Renal pelvis (tissue), 12 donors: ENCODE measurements at places on chromosomes 4 and X.
A peak's percentile ranks its signal among the peaks of the same experiment; 100 is the strongest.

DNA sequence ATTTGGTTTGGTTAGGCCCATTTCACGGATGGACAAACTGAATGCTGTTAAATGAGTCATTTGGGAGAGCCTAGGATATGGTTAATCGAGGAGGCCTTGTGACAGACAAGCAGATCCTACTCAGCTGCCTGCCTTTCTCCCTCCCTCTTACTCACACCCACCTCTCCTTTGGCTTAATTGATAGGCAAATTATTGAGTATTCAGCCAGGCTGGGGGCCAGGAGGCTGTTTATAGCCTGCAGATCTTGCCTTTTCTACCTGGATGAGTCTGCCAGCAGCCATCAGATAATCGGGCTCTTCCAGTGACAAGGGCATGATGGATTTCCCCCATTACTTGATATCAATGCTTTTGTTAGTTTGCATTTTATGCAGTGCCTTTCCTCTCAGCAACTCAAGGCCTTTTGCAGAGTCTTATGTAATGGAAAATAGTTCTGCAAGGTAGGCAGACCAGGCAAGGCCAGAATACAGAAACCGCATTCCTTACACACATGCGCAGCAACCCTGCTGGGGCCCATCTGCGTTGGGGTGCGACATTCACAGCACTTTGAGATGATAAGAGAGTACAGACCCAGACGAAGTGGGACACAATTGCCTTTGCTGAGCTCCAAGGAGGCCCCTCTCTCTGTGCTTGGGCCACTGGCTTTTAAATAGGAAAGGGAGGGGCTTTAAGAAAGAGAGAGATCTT lies 96.2 kb upstream of the ATP6AP2 start:
- no peak for DNase-seq

DNA sequence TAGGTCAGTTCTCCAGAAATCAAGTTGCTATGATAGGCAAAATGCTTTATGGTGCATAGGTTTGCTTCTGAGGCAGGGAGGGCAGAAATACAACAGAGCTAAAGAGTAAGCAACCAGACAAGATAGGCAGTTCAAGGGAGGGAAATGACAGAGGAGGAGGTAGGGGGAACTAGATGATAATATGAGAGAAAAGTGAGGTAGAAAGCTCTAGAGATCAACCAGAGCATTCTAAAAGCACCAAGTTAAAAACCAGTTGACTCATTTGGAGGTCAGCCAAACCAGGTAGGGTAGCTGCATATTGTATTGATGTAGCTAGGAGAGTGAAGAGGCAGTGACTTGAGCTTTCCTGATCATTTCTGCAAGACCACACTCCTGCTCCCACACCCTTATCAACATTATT lies 49.0 kb upstream of the SLC16A2 start:
- DNase-seq: no peak

GRCh38 chr4:16597845-16598596 lies 300.4 kb downstream of the LDB2 start:
- no peak for DNase-seq

DNA sequence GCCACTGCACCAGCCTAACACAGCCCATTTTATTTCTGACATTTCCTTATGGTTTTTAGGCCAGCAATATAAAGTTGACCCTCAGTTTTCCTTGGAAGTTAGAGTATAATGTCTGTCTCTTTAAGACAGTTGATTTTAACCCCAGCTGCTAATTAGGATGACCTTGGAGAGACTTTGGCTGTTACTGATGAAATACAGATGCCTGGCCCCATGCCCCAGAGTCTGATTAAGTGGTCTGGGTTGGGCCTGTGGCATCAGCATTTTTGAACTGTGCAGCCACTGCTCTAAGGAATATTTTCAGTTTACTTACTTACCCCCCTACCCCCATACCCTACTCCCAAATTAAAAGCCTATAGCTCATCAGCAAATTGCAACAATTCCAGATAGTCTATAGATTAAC lies 85.8 kb downstream of the DCLK2 start:
- no peak for DNase-seq

GRCh38 chr4:187357821-187358220 lies 634.2 kb upstream of the FAT1 start:
- DNase-seq: peak; percentile 87

GRCh38 chr4:159425737-159426305 lies 322.9 kb downstream of the RAPGEF2 start:
- DNase-seq: peak; percentile 38

DNA sequence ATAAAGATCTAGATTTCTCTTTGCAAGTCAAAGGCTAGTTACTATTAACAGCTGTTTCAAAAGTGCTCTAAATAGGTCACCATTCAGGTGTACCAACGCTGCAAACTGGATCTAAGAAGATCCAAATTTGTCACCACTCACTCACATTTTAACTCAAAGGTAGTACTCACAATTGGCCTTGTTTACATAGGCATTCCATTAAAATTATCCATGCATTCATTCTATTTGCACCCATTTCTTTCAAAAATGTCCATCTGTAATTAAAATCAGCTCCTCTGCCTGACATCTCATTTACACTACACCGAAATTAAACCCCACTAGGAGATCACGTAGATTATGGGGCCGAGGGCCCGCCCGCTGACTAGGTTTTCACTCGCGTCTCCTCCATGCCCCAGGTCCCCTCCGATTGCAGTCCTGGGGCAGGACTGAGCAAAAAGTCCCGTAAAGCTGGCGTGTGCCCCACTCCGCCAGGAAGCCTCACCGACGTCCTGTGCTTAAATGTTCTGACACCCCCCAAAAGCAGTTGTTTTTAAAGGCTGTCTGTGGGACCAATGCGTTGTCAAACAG lies 1.3 kb upstream of the ING2 start:
- no peak for DNase-seq

GRCh38 chrX:14529290-14529989 lies at the start of gene GLRA2:
Gene GLRA2 (plus strand): TSS chrX:14529536. CDS start chrX:14530058, 522 bp downstream.
- DNase-seq: peak; percentile 60

DNA sequence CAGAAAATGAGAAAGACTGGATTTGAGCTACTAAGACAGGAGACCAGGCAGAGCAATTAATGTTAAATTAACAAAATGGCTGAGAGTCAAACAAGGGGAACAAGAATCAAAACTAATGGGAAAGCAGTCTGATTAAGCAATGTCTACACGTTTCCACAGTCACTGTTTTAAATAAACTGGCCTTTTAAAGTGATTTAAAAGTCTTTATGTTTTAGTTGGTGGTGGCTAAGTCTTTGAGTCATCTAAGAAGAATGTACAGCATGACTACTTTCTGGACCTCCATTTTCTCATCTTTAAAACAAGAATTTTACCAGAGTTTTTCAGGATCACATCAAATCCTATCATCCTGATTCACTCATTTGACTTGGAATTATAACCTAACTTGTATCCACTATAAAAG lies 233.8 kb downstream of the ENOX2 start:
- DNase-seq: no peak

- no peak for DNase-seq
Observed at GRCh38 chr4:135533053-135533452, 1331.5 kb upstream of the PABPC4L start.

- peak; percentile 89 for DNase-seq
Observed at GRCh38 chr4:181957088-181957487, 286.1 kb upstream of the TENM3 start.

- no peak for DNase-seq
Observed at GRCh38 chr4:32133141-32133540, 1413.0 kb downstream of the PCDH7 start.

GRCh38 chr4:7196288-7196651 lies 3.9 kb downstream of the SORCS2 start:
- no peak for DNase-seq

DNA sequence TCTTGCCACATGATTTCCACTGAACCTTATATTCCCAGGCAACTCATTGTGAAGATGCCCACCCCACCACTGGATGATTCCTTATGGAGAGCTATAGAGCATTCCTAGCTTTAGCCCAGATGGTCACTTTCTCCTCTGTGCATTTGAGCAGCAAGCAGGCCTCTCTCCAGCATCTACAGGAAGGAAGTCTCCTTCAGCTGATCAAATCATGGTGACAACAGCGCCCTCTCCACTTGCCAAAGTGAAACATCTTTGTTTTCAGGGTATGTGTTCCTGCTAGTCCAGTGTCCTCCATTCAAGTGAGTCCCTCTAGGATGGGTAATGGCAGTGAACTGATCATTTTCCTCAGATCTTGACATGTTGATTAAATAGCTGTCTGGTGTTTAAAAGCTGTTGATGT lies 10.9 kb upstream of the SYTL5 start:
- DNase-seq: no peak

DNA sequence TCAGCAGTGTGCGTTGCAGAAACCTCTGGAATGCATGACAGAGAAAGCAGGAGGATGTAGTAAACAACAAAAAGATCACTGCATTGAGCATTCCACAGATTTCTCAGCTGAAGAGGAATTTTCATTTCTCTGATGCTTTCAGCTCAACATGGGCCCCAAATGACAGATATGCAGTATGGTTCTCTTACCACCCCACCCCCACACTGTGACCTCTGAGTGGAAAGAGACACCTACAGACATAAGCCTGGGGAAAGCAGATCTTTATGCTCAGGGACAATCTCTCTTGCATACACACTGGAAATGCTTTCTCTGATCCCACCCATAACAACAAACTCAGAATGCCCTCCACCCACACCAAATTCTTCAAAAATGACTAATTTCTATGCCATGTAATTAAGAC lies 983.7 kb upstream of the LCORL start:
- DNase-seq: peak; percentile 5

DNA sequence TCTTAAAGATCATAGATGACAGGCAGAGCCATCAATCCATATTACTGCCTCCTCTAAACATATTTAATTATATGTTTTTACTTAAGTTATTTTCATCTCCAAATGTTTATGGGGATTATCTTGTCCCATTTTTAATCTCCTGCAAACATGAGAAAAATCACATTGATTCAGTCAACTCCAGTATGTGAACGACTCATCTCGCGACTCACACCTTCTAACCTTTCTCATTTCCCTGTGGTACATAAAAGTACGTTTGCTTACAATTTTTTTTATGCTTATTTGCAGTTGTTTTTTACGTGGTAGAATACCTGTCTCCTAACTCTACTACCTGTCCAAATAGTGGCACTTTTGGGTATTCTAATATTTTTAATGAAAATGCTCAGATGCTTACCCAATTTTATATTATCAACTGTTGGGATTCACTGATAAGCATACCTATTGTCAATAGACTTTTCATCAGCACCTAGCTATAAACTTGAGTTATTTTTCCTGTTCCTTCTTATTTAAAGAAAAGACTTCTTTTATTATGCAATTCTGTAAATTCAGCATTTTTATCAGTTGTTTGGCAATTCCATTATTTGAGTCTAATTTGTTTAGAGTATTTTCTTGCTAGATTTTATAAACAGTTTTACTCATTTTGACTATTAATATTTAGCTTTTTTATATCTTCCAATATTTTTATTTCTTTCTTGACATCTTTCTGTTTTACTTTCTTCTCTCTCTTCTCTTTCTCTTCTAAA lies 276.6 kb downstream of the ANK2 start:
- no peak for DNase-seq

DNA sequence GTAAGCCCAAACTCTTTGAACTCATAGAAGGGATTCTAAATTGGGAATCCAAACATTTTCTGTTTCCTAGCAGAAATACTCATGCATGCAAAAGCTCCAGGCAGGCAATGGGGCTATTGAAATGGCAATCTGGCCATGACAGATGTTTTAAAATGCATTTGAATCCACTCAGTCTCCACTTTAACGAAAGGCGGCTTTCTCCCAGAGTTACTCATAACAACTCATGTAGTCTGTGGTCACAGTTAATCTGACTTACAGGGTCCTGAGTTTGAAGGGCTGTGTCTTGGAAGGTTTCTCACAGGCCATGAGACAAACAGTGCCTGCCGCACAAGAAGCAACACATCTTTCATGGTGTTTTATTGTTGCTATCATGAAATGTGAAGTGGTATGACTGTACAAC lies 185.7 kb downstream of the AMELX start:
- no peak for DNase-seq

DNA sequence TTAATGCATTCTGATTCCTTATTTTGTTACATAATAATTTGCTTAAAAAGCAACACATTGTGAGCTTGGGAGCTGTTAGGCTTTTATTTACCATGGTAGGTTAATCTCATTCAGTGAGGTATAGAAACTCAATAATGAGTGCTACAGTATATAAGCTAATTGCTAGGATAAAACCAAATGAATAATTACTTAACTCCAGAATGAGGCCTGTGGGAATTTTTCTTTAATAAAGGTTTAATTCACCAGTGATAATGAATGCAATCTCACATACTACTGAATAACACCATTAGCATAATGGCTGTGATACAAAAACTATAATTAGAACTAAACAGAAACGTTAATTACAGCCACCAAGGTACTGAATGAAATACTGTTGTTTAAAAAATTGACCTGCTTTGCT lies 326.3 kb downstream of the IQCM start:
- DNase-seq: no peak

GRCh38 chr4:177008071-177008835 lies 215.5 kb upstream of the VEGFC start:
- no peak for DNase-seq

DNA sequence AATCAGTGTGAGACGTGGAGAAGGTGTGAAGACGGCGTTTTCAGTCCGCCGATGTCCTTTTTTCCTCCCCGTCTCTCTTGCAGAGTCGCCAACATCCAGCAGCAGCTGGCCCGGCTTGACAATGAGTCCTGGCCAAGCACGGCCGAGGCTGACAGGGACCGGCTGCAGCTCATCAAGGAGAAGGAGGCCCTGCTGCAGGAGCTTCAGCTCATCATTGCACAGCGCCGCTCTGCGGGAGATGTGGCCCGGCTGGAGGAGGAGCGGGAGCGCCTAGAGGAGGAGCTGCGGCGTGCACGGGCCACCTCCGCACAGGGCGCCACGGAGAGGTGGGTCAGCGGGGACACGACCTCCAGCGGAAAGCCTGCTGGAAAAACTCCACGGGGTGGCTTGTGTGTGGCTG lies 47.1 kb upstream of the CLCN4 start:
- peak; percentile 38 for DNase-seq

- no peak for DNase-seq
Observed at GRCh38 chr4:53508446-53508845, 82.8 kb downstream of the LNX1 start.

- DNase-seq: no peak
Observed at GRCh38 chr4:955931-956381, 17.4 kb downstream of the DGKQ start.

- no peak for DNase-seq
Observed at GRCh38 chrX:2145692-2146367, 354.9 kb downstream of the DHRSX start.

DNA sequence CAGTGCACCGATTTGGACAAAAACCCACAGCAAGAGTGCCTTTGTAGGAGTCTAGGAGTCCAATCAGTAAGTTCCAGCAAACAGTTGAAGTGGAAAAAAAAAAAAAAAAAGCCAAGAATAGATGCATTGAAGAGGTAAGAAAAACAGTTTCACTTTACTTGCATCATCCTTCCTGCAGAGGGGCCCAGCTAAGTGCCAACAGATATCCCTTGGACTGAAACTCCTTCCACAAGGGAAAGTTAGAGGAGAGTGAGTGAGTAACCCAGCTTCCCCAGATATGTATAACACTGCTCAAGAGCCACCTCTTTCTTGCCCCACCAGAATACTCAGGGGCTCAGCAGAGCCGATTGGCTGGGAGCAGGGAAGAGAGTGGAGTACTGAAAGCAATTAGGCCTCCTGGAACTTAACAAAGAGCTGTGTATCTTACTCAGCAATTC lies 617.7 kb upstream of the SMIM31 start:
- DNase-seq: no peak

- peak; percentile 42 for DNase-seq
Observed at GRCh38 chrX:107324493-107325310, 118.3 kb downstream of the DNAAF6 start.
